NCI-H1092 (cell line): ENCODE measurements at places on chromosomes 13 and 19.

DNA sequence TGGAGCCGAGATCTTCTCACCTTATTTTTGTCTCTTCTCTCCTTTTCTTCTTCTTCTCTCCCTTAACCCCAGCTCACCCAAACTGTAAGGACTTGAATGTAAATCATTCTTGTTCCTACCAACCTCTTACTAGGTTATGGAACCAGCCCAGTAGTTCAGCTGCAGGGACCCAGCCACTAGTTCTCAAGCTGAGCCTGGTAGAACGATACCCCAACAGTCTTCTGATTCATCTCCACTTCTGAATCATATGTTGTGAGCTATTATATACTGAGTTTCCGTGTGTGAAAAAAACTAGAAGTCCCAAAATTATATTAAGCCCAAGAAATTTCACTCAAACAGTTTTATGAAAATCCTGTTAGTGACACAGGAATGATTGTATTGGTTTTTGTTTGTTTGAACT lies 67.7 kb downstream of the DCT start:
- no peak for DNase-seq

DNA sequence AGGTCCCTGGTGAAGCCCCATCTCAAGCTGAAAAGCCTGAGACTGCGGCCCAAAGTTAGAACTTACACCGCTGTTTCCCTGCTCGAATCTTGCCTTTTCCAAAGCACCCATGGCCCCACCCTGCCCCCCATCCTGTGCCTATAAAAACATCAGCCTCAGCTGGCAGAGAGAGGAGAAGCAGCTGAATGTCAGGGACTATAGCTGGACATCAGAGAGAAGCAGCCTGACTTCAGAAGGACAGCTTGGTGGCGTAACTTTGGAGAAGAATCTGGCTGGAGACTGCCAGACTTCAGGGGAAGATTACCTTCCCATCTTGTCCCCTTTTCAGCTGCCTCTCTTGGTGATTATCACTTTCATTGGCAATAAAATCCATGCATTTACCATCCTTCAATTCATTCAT lies 9.3 kb upstream of the RCBTB2 start:
- no peak for DNase-seq

GRCh38 chr13:30623392-30623791 lies 5.7 kb downstream of the USPL1 start:
- DNase-seq: no peak

DNA sequence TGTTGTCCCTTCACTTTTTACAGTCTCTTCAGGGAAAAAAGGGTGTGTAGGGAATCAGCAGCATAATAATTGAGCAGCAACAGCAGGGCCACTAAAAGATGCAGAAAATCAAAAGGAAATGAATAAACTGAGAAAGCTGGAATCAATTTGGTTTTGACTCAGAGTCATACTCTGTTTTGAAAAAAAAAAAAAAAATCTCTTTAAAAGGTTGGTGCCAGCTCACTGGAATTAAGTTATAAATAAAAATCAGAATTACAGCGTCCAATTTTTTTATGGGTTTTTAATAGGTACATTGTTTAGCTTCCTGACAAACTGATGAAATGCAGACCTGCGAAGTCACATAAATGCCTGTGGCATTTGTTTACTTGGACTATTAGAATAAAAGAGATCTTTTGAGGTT lies 231.9 kb downstream of the COG6 start:
- DNase-seq: no peak

DNA sequence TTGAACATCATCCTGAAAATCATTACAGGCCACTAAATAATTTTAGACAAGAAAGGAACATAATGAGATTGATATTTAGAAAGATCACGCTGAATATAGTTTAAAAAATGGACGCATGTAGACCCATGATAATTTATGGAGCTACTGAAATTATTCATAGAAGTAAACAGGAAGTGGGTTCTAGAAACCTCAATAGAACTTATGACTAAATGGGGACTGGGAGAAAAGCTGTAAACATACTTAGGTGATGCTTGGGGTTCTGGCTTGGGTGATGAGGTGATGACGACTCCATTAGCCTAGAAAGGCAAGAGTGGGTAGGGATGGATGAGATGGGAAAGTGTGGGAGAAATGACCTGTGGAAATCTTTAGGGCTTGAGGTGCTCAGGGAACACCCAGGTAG lies 484.0 kb downstream of the MYO16 start:
- DNase-seq: no peak

DNA sequence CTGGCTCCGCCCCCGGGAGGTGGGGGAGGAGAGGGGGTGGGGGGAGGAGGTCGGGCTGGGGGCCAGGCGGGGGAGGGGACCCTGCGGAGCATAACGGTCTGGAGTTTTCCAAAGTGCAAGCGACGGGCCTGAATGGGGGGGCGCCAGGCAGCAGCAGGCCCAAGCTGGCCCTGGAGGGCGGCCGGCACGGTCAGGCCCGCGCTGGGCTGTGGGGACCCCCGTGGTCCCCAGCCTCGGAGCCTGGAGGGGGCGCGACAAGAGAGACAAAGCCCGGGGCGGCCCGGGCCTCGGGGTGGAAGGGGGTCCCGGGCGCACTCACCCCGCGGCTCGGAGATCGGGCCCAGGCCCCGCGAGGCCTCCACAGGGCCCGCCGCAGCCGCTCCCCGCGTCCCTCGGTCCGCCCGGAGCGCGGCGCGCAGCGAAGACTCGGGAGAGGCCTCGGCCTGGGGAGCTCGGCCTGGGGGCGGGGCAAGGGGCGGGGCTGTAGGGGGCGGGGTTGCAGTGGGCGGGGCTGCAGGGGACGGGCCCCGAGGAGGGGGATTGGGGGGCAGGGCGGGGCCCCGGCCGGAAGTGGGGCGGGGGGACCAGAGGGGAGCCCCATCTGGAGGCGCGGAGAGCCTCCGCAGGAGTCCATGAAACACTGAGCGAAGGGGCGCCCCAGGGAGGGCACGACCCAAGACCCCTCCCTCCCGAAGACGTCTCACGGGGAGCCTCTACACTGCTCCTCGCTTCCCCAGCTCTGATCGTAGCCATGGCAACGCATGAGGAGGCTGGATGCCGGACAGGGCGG lies 47.6 kb downstream of the PTPRS start:
- peak; percentile 54 for DNase-seq

GRCh38 chr13:113776231-113777125 lies 17.5 kb downstream of the TMEM255B start:
- peak; percentile 74 for DNase-seq

GRCh38 chr13:75486146-75487062 lies 4.4 kb upstream of the TBC1D4 start:
- DNase-seq: no peak

DNA sequence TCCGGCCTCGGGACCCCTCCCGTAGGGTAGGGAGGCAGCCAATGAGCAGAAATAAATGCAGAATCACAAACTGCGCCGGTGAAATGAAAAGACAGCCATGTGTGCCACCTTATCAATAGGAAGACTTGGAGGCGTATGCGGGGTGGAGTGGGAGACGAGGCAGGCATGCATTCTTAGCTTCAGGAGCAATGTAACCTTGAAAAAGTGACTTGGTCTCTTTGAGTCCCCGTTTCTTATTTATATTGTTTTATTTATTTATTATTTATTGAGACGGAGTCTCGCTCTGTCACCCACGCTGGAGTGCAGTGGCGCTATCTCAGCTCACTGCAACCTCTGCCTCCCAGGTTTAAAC lies 16.0 kb downstream of the SSC5D start:
- DNase-seq: no peak

DNA sequence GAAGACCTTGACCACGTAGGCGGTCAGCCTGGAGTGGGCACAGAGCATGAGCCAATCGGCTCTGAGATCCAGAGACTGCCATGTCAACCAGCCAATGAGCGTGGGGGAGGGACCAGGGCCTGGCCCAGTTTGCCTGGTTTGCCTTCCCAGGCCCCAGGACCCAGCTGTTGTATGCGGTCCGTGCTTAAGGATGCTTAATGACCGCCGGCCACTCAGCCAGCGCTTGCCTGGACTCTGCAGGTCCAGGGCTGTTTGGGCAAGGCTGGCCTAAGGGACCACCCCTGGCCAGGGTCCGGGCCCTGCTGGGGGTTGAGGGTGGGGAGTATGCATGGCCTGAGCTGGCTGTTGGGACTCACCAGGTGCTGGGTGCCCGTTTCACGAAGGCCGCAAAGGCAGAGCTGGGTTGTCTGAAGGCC lies 23.1 kb upstream of the TNFSF14 start:
- no peak for DNase-seq

DNA sequence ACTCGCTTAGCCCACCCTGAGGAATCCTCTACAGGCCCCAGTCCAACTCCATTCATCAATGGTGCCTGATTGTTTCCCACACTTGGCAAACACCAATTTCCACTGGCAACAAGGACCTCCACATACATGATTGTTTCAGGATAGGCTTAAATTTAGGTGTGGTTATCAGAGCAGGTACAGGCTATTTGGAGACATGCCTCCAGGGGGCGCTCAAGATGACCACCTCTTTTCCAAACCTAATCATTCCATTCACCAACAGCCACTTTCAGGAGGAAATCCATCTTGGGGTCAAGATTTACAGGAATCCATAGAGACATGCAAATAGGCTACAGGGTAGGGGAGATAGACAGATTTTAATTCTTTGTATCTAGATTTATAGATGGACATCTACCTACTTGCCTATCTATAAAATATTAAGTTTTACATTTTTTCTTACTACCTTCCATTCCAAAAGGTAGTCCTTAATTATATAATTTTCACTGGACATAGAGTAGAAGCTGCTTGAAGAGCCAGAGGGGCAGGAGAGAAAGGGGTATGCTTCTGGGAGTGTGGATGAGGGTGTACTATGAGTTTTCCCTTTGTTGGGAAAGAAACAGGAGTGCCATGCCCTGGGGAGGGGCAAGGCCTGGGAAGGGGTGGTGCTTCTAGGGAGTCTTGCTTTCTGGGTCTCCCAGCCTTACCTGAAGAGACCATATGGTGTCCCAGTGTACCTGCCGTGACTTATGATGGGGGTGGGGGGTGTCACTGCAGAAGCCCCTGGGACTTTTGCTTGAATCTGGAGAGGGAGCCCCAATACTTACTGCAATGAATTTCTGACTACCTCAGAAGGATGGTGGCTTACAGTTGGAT lies 14.1 kb upstream of the PCDH8 start:
- no peak for DNase-seq

GRCh38 chr19:55383279-55384130 lies 587 bp downstream of the TMEM238 start:
- DNase-seq: peak; percentile 31

- DNase-seq: no peak
These were observed 171.9 kb downstream of the FOXO1 start for GRCh38 chr13:40494513-40494912.

GRCh38 chr19:23527797-23528196 lies 132.5 kb upstream of the ZNF91 start:
- no peak for DNase-seq

DNA sequence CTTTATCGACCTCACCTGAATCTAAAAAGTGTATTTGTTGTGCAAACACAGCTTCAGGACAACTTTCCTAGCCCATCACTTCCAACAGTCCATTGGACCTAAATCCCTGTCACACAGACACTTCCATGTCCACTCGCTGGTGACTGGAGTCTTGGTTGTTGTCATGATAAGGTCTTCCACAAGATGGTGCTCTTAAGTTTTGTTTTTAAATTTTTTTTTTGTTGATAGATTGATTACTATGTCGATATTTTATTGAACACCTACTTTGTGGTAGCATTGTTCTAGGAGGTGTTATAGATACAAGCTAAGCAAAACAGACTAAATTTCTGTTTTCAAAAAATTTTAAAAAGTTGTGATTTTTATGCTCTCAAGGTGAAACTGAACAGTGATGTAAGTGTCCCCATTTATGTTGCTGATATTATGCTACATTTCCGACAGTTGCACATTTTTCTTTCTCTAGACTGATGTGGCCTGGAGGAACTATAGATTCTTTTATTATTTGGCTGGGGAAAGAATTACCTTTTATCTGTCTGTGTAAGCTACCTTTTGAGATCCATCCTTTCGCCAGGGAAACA lies 8.1 kb upstream of the ERICH6B start:
- peak; percentile 9 for DNase-seq

GRCh38 chr19:17951157-17951989 lies 15.5 kb upstream of the KCNN1 start:
- DNase-seq: no peak

DNA sequence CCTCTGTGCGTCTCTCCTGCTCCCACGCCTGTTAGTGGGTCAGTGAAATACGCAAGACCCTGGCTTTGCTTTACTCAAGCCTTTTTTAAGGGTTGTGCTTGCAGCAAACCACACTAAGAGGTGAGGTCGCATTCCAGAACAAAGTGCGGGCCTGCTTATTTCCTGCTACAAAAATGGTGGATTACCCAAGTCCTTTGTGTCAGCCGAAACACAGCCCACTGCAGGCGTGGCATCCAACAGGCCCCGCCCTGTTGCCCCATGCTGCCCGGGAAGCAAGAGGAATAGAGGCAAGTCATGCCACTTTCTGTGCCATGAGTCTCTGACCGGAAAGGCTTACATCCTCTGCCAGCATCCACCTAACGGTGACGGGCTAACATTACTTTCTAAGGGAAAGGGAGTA lies 7.7 kb upstream of the IRS2 start:
- no peak for DNase-seq

- no peak for DNase-seq
These were observed 93.4 kb downstream of the FLT1 start for GRCh38 chr13:28401303-28402056.

DNA sequence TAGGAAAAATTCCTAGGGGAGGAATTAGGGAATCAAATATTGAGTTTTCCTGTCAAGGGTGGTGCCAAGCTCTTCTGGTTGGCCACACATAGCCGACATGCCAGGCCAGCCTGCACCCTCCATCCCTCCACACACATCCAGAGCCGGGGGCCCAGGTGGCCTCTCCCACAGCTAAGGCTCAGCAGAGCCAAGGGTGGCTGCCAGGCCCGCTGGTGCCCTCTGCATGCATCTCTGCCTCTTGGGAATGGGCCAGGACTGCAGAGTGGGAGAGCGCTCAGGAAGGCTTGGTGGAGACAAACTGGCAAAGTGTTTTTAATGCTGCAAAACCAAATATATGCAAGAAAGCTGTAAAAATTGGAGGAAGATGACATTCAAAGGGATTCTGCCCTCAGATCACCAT lies 42.7 kb upstream of the GAS6 start:
- DNase-seq: peak; percentile 81

- no peak for DNase-seq
These were observed 13.6 kb downstream of the PEPD start for GRCh38 chr19:33508009-33508408.

- DNase-seq: no peak
These were observed 4.6 kb downstream of the LRRC4B start for GRCh38 chr19:50563597-50563996.

- DNase-seq: peak; percentile 39
These were observed 540.5 kb downstream of the PCDH9 start for GRCh38 chr13:66689628-66690027.

- DNase-seq: no peak
These were observed 6.1 kb downstream of the KDM4B start for GRCh38 chr19:4974880-4975469.

GRCh38 chr19:45130888-45131615 lies 29.7 kb downstream of the NKPD1 start:
- peak; percentile 55 for DNase-seq

DNA sequence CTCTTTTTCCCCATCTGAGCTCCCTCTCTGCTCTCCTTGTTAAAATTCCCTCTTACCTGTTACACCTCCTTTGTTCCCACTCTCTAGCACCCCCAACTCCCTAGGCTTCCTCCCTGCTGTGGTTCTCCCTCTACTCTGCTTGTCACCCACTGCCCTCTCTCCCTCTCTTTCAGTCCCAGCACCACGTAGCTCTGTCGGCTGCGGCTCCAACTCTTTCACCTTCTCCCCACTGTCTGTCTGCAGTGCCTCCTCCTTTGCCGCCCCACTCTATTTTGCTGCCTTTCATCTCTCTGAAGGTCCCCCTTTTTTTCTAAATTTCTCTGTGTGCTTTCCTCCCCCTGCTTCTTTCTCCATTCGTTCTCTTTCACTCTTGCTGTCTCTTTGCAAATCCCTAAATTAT lies 1.1 kb downstream of the ZNF836 start:
- DNase-seq: no peak

GRCh38 chr13:27919934-27920676 lies at the start of gene PDX1:
TSS of gene PDX1 (plus strand) at chr13:27920000. CDS start at chr13:27920139, 139 bp downstream.
- DNase-seq: no peak
